GM23248 (cell line): ENCODE measurements at places on chromosomes 3 and 15. TPM values are rescaled to one million over a fixed set of nuclear protein-coding genes. Genes with fewer than 3 reads are reported as not detected.

- no peak for DNase-seq
- no peaks in the 10 kb centered on the region for H3K36me3 ChIP-seq
- no peaks in the 10 kb centered on the region for H3K27me3 ChIP-seq
- no peaks in the 10 kb centered on the region for H3K4me1 ChIP-seq
- H3K27ac ChIP-seq: no peak overlapping the region
These were observed 185.7 kb downstream of the ARRDC4 start for GRCh38 chr15:98146031-98146820.

- no peak for DNase-seq
These were observed 74.7 kb downstream of the DNAJB8 start for GRCh38 chr3:128392021-128392420.

- peaks cover 45% of the 10 kb centered on the region for H3K4me1 ChIP-seq
- H3K27me3 ChIP-seq: no peaks in the 10 kb centered on the region
These were observed 152.5 kb downstream of the KLHL25 start for GRCh38 chr15:85642065-85642692.

- no peak overlapping the region for H3K4me3 ChIP-seq
- no peak for DNase-seq
- no peaks in the 10 kb centered on the region for H3K36me3 ChIP-seq
- H3K27ac ChIP-seq: no peak overlapping the region
- no peaks in the 10 kb centered on the region for H3K4me1 ChIP-seq
These were observed 43.9 kb downstream of the MUC4 start for GRCh38 chr3:195767792-195768191.

GRCh38 chr15:61421938-61422337, 192.8 kb upstream of the RORA start:
- H3K27me3 ChIP-seq: peaks cover 14% of the 10 kb centered on the region; the same call in 1 of the 2 replicates
- H3K27ac ChIP-seq: no peak overlapping the region
- no peak for DNase-seq
- no peak overlapping the region for H3K4me3 ChIP-seq
- no peaks in the 10 kb centered on the region for H3K4me1 ChIP-seq

- no peaks in the 10 kb centered on the region for H3K36me3 ChIP-seq
- peaks cover 11% of the 10 kb centered on the region for H3K4me1 ChIP-seq
- peaks cover 3% of the 10 kb centered on the region; the same call in 1 of the 2 replicates for H3K27me3 ChIP-seq
- H3K27ac ChIP-seq: no peak overlapping the region
These were observed 65.9 kb upstream of the ARHGEF3 start for GRCh38 chr3:56867671-56868070.

DNA sequence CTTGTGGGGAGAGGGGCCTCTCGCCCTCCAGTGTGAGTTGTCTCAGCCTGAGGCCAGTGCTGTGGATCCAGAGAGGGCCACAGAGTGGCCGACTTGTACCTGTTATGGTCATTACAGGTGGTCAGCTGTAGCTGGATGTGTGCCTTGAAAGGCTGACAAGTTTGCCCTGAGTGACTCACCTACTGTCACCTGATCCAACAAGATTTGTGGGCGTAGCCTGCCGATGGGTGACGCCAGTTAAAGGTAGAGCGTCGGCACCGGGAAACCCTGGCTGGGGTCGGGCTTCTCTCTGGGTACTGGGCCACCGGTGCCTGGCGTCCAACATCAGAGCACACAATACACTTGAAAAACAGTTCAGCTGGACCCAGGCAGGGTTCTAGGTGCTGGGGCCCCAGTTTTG, 2.8 kb upstream of the ISG20 start:
- DNase-seq: no peak
- peaks cover 24% of the 10 kb centered on the region for H3K36me3 ChIP-seq
- H3K27me3 ChIP-seq: no peaks in the 10 kb centered on the region
- no peak overlapping the region for H3K27ac ChIP-seq
- H3K4me3 ChIP-seq: no peak overlapping the region
- H3K4me1 ChIP-seq: peaks cover 8% of the 10 kb centered on the region

DNA sequence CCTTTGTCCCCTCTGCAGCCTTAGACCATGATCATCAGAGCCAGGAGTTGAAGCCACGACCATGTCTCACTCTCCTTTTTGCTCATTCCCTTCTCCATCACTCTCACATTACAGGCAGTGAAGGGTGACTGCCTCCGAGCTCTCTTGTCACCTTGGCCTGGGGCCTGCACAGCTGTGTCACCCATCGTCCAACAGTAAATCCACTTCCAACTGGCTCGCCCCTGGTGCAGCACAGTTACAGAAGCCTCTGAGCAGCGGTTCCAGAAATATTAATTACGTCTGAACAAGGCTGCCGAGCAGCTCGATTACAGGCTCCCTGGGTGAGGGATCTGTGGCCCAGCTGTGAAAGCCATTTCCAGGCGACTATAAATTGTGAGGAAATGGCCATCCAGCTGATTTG, 528.2 kb downstream of the NR2F2 start:
- no peak for DNase-seq
- no peak overlapping the region for H3K4me3 ChIP-seq
- H3K27ac ChIP-seq: no peak overlapping the region
- H3K36me3 ChIP-seq: no peaks in the 10 kb centered on the region
- H3K27me3 ChIP-seq: no peaks in the 10 kb centered on the region

GRCh38 chr3:151787626-151788025, 26.3 kb upstream of the AADAC start:
- no peaks in the 10 kb centered on the region for H3K36me3 ChIP-seq
- no peaks in the 10 kb centered on the region for H3K27me3 ChIP-seq
- DNase-seq: peak; percentile 18
- no peak overlapping the region for H3K27ac ChIP-seq

GRCh38 chr15:45993508-45993907, 358.7 kb downstream of the SQOR start:
- no peaks in the 10 kb centered on the region for H3K27me3 ChIP-seq
- no peak for DNase-seq
- no peaks in the 10 kb centered on the region for H3K4me1 ChIP-seq
- no peak overlapping the region for H3K4me3 ChIP-seq
- H3K36me3 ChIP-seq: no peaks in the 10 kb centered on the region

- H3K36me3 ChIP-seq: no peaks in the 10 kb centered on the region
- no peak overlapping the region for H3K4me3 ChIP-seq
- peaks cover 24% of the 10 kb centered on the region for H3K4me1 ChIP-seq
- no peak for DNase-seq
- H3K27ac ChIP-seq: no peak overlapping the region
These were observed 42.2 kb downstream of the DAPK2 start for GRCh38 chr15:64004056-64004455.

DNA sequence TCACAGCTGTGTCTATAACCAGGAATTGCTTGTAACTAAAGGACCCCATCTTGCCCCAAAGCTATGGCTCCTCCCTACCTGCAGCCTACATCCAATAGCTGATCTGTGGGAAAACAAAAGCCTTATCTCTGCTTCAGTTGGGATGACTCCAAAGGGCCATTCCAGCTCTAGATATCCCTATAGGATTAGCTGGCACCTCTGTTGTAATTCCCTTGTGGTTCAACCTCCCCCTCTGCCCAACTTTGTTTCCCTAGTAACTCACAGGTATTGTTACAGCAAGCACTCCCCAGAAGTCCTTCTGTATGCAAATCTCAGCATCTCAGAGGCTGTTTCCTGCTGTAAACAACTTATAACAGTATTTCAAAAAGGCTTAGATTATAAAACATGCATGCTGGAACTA, 478.6 kb downstream of the AGBL1 start:
- H3K4me1 ChIP-seq: no peaks in the 10 kb centered on the region
- no peak overlapping the region for H3K27ac ChIP-seq
- no peaks in the 10 kb centered on the region for H3K27me3 ChIP-seq
- H3K36me3 ChIP-seq: no peaks in the 10 kb centered on the region
- no peak overlapping the region for H3K4me3 ChIP-seq
- no peak for DNase-seq

- no peaks in the 10 kb centered on the region for H3K36me3 ChIP-seq
These were observed 171.3 kb upstream of the FAM3D start for GRCh38 chr3:58837856-58838255.

DNA sequence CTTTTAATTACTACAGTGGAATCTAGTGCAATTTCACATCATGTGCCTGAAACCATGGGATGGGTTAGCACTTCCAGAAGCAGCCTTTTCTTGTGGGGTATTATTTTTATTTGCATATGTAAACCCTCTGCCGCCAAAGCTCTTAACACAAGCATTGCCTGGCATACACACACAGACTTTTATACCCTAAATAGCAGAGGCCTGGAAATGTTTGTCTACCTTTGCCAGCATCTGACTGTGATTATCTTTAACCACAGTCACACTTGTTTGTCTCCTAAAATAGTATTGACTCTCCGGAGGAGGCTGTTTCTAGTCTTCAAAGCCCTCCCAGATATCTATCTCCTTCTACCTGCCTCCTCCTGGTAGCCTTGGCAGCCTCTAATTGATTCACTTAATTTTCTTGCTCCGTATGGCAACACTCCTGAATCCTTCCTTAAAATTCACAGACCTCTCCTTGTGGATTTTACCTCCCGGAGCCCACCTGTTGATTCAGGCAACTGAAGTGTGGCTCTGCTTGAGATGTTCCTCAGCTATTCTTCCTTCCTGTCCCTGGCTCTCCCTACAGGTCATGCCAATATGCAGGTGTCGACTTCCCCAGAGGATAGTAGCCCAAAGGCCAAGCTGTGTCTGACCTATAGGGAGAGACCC, 127.1 kb upstream of the UMPS start:
- DNase-seq: no peak
- no peak overlapping the region for H3K4me3 ChIP-seq
- no peaks in the 10 kb centered on the region for H3K36me3 ChIP-seq
- no peak overlapping the region for H3K27ac ChIP-seq
- peaks cover 19% of the 10 kb centered on the region; the same call in 1 of the 2 replicates for H3K27me3 ChIP-seq
- H3K4me1 ChIP-seq: peaks cover 9% of the 10 kb centered on the region

ZFYVE19 gene
- 24.2 and 33.5 TPM in 2 replicates for total RNA-seq

NR2F2 gene
- total RNA-seq: 5.9 and 7.3 TPM in 2 replicates

SLC6A11 gene
- not detected in 2 replicates for total RNA-seq

ZNF621 gene
- 9.6 and 13.4 TPM in 2 replicates for total RNA-seq

GUCA1C gene
- total RNA-seq: not detected in 2 replicates

PLIN1 gene
- total RNA-seq: not detected in 2 replicates

TEX55 gene
- not detected in 2 replicates for total RNA-seq
